Choroid plexus epithelial cell (primary cell): ENCODE measurements at places on chromosomes 3 and 15.

DNA sequence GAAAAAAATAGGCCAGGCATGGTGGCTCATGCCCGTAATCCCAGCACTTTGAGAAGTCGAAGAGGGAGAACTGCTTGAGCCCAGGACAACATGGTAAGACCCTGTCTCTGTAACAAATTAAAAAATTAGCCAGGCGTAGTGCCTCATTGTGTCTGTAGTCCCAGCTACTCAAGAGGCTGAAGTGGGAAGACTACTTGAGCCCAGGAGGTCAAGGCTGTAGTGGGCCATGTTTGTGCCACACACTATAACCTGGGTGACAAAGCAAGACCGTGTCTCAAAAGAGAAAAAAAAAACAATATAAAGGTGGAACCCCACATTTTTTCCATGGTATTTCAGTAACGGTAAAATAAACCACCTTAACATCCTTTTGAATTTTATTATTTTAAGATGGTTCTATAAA is 69.9 kb downstream of the DENND4A start:
- DNase-seq = no peak

GRCh38 chr15:96354731-96355567 is 24.4 kb downstream of the NR2F2 start:
- DNase-seq = peak; percentile 95

GRCh38 chr3:37103103-37103808 is 71.1 kb downstream of the LRRFIP2 start:
- DNase-seq = no peak

GRCh38 chr3:37096288-37096687 is 78.1 kb downstream of the LRRFIP2 start:
- DNase-seq = peak; percentile 61

GRCh38 chr15:100924436-100924835 is 5.3 kb downstream of the LRRK1 start:
- DNase-seq = no peak

GRCh38 chr15:65576664-65577063 is 34.3 kb downstream of the INTS14 start:
- peak; percentile 52 for DNase-seq
